Stimulated activated CD4-positive, alpha-beta T cell treated with anti-CD3 and anti-CD28 coated beads, Interleukin-15, amount 100 ng/mL, for 48 hours (primary cell): ENCODE measurements at places on chromosomes 16 and 17.

DNA sequence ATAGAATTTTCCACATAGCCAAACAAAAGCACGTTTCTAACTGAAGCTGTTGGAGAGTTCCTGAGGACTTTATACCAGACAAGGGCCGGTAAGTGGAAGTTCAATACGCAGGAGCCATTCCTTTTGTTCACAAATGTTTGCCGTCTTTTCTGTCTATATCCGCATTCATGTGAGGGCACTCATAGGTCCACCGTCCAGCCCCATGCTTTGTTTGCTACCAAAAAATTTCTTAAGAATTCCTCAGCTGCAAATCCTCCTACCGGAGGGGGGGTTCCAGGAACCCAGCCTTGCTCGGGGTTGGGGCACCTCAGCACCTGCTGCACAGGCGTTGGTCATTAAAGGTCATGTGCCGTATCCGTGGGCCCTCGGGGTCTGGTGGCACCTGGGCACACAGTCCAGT lies 276.8 kb downstream of the SEC14L1 start:
- DNase-seq: no peak

DNA sequence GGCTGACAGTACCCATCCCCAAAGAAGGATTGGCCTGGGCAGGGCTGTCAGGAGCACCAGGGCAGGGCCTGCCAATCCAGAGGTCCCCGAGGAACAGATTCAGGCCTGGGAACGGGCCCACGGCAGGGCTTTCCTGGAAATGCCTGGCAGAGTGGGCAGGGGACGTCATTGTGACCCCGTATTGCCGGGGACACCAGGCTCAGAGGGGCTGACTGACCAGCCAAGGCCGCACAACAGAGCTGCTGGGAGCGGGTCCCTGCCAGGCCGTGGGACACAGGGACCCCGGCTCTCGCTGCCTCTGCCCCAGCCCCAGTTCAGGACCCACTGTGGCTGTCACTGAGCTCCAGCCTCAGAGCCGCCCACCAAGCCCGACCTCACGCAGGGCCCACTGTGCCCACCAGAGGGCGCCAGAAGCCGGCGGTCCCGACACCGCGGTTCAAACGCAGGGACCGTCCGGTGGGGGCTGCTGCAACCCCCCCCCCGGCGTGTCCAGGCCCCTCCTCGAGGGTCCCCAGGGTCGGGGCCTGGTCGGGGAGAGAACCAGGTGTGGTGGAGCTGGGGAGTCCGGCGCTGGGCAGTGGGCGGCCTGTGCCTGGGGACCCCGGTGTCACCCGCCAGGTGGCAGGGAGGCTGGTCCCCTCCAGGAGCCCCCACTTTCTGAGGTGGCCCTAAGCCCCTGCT lies 15.2 kb upstream of the SSTR5 start:
- DNase-seq: peak; percentile 51

DNA sequence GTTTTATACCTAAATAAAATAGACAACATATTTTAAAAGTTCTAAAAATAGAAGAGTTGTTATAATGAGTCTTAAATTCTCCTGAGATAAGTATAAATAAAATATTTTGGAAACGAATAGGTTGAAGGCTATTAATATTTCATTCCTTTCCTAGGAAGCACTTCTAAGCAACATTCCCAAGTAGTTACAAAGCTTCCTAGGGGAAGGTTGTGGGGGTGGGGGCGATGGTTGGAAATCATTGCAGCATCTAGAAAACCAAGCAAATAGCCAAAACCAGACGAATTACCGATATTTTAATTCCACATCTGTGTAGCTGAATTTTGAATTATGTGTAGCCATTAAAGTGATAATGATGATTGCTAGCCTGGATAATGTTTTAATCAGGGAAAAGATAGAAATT lies 26.9 kb downstream of the PTRH2 start:
- DNase-seq: no peak

DNA sequence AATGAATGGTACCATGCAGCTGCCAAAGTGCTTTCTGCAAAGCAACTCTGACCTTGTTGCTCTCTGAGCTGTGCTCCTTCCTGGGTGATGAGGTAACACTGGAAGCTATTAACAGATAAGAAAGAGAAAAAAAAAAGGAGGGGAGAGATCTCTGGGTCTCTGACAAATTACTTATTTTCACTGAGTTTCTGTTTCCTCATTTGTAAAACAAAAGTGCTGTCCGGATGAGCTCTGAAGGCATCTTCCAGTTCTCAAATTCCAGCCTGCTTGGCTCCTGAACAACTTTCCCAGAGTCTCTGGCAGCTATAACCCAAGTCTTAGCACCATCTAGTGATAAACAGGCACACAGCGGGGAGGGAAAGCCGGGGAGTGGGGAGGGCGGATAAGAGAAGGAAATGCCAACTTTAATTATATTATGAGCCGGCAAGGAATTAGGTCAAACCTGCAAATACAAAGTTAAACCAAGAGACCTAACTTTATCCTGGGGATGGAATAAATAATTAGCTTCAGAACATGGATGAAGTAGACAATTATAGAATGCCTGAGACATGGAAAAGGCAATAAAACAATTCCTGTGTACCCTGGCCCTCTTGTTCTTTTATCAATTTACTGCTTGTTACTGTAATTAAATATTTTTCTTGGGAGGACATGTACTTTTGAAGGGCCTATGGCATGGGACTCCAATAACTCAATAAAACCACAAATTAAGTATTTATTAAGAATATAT lies 61.3 kb upstream of the KIFC3 start:
- no peak for DNase-seq

- no peak for DNase-seq
Observed at GRCh38 chr16:84138824-84139627, 6.0 kb downstream of the HSDL1 start.

DNA sequence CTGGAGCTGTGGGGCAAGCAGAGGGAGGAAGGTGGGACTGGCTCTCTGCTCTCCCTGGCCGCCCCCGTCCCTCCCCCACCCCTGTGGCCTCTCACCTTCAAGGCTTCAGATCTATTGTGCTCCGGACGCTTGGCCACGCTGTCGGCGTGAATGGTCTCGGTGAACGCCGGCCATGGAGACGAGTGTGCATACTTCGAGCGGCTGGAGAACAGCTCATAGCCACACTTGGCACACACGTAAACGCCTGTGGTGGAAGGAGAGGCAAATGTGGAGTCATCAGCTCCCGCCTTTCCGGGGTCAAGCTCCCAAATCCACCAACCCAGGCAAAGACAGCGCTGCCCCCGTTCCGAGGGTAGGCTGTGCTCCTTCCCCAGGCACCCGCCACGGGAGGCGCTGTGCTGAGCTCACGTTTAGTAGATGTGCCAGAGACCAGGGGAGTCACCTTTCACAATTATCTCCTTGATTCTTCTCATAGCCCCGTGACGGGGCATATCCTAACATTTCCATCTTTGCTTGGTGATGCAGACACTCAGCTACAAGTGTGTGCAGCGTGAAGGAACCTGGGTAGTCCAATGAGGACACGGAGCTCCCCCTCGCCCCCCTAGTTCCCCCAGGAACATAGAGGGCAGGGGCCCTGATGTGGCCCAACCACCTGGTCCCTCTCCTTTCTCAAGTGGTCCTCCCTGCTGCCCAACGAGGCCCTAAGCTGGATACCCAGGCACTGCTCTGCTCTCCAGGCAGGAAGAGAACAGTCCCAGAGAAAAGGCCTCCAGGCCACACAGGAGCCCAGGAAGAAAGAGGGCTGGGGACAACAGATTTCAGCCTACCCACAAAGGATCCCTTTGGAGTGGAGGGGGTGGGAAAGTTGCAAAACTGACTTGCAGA lies 1.6 kb downstream of the MSRB1 start:
- DNase-seq: no peak

- no peak for DNase-seq
Observed at GRCh38 chr17:55410722-55411462, 10.7 kb downstream of the MMD start.

DNA sequence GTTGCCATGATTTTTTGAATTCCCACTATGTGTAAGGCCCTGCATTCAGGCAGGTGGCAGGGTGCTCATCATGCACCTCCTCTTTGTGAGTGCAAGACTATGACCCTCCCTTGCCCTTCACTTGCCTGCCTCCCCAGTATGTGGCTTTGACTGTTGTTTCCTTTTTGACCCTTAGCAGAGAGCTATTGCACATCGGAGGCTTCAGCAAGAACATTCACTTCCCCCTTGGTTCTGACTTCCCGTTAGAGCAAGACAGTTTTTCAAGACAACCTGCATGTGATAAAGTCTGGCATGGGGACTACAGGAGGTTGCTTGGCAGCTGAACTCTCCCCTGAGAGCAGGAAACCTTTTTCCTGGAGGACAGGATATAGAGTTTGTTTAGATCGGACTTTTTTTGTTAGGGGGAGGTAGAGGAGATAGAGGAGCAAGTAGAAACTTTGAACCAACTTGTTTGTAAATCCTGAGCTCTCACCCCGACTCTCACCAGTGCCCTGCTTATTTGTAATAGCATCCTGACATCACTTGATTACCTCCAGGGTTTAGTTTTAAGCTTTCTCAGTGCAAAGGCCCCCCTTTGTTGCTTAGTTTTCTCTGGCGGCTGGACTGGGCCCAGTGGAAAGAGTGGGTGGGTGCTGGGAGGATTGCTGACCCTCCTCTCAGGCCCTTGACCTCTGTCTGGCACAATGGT lies 34.3 kb downstream of the LIMD2 start:
- DNase-seq: no peak

DNA sequence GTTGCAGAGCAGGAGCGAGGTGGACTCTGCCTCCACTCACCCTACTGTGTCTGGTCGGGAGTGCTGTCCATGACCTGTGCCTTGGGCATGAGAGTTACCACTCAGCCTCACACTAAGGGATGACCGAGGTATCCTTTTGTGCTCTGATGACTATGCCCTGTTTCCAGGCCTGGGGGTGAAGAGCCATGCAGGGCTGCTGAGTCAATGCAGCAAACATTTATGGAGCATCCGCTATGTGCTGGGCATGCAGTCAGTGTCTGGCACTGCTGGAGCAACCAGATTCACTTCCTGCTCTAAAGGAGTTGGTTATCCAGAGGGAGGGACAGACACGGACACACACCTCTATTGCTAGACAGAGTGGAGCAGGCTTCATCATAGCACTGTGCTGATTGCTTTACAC lies 7.6 kb upstream of the HNF1B start:
- no peak for DNase-seq

- no peak for DNase-seq
Observed at GRCh38 chr17:20172376-20172775, 163.2 kb downstream of the SPECC1 start.

DNA sequence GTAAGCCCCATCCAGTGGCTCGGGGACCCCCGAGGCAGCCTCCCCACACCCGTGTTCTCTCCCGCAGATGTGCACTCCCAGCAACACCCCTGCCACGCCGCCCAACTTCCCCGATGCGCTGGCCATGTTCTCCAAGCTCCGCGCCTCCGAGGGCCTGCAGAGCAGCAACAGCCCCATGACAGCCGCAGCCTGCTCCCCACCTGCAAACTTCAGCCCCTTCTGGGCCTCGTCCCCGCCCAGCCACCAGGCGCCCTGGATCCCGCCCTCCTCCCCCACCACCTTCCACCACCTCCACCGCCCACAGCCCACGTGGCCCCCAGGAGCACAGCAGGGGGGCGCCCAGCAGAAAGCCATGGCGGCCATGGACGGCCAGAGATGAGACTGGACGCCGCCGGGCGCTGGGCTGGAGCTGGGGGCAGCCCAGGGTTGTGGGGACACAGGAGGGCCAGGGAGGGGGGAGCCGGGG lies 5.0 kb downstream of the UBALD2 start:
- no peak for DNase-seq

DNA sequence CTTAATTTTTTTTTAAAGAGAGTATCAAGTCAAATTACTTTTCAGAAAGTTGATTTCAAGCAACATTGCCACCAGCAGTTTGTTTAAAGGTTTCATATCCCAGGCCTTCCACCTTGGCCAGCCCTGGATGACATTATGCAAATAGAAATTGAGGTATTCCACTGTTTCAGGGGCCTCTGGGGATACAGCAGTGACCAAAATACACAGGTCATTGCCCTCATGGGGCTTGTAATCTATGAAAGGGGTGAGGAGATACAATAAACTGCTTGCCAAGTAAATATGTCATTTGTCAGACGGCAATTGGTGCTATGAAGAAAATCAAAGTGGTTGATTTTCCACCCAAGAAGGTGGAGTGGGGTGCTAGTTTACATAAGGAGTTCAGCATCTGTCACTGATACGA lies 37.8 kb upstream of the TMC5 start:
- no peak for DNase-seq

DNA sequence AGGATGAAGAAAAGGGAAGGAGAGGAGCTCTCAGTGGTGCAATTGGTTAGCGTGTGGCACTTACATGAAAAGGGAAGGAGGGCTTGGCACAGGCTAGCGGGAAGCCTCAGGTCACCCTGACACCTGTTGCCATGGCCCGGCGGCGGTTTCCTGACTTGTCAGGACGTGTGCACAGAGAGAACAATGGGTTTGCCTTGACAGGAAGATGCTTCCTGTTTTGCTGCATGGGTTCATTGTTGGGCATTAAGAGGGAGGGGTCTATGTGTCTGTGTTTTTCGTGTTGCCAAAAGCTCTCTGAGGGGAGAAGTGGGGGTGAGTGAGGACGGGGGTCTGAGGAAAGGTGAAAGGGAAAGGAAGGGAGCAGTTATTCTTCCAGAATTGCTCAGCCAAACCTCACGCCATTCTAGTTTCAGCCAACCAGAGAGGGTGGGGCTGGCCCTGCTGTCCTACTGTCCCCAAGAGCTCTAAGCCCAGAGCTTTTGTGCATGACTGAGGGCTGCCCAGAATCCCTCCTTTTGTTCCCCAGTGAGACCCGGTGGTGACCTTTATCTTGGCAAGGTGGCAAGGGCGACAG lies 17.1 kb upstream of the CCR7 start:
- DNase-seq: no peak
